ENCODE measurements at places on chromosomes 12 and 14.
A peak's percentile ranks its signal among the peaks of the same experiment; 100 is the strongest.

DNA sequence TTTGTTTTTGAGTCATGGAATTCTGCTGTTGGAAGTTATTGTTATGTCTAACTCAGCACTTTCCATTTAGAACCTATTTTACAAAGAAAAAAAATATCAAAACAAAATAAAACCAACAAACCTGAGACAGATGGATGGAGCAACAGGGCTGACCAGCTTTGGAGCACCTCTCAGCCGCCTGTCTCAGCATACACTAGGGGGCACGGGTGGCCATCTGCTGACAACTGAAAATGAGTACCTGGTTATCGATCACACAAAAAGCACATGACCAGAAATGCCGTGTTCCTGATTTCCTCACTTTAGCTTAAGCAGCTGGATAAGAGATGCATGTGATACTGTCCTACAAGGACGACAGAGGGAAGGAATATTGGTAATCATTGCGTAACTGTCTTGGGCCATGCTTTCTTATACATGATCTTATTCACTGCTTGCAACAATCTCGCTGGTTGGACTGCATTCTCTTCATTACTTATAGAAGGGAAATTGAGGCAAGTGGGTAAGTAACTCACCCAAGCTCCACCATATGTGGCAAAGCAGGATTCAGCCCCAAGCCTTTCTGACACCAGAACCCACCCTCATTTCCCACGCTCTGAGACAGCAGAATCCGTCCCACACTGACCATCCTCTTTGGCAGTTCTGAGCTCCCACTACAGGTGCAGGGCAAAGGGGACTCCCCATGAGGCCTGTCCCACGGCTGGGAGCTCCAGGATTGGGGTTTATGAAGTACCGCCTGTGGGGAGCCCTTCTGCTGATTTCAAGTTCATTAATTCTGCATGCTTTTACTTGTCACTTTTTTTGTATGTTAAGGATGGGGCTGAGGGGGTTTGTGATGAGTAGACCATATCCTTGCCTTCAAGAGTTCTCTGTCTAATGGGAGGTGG, 43.5 kb downstream of the C14orf132 start:
- DNase-seq: no peak

- DNase-seq: no peak
These were observed 51.1 kb downstream of the GTF2A1 start for GRCh38 chr14:81169711-81170103.

GRCh38 chr12:4256043-4256826, 17.3 kb upstream of the CCND2 start:
- DNase-seq: no peak

GRCh38 chr12:60992087-60992486, 1268.1 kb upstream of the USP15 start:
- DNase-seq: no peak

DNA sequence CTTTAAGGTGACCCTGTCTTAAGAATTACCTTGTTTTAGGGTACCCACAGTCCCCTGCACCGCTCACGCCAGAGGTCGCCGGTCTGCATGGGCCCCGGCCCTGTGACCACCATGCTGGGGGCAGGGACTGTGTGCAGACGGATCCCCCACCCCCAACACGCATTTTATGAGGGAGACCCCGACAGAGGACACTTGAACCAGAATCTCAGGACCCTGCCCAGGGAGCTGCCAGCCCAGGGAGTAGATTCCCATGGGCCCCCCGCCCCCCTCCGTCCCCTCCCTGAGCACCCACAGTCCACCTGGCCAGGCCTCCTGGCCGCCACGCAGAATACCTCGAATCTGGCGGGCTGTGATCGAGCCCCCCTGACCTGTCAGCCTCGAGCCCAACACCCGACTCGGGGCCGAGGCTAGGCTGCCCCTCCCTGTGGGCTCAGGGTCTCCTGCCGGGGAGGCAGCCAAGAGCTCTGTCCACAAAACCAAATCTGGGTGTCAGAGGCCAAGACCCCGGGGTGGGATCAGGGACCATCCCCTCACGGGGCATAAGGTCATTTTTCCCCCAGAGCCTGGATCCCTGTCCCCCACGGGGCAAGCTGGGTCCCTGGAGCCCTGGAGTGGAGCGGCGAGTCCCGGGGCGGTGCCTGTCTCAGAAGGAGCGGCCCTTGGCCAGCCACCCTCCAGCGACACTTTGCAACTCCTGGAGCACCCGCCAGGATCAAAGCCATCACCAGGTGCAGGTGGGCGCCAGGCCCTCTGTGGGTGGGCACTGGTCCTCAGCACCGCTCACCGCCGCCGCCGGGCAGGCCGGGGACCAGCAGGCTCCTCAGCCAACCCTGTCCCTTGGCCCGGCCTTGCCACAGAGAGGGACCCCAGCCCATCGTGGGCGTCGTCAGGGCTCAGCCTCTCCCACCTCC, 155.8 kb upstream of the PKP2 start:
- no peak for DNase-seq

DNA sequence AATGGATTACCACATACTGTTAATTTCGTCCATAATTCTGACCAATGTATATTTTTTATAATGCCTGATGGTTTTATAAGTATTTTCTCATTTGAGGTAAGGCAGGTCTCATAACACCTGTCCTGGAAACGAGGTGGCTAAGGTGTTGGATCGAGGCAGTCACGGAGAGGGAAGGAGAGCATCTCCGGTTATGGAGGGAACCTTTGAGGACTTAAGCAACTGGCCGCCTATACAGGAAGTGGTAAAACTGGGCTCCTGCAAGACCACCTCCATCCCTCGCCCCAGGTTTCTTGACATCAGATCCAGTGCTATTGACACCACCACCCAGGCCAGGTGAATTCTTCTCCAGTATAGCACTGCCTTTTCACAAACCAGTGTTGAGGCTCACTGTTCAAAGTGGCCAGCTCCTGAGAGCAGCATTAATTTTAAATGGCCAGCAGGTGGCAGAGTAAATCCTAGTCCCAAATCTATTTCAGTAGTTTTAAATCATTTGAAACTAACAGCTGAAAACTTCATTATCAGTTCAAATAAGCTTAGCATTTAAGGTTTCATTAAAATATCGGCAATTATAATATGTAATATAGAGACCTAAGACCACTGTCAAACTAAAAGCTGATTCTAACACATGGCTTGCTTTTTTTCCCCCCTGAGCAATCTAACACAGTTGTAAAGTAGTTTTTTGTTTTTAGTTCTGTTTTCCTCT, 100.8 kb downstream of the PPM1A start:
- peak; percentile 24 for DNase-seq

DNA sequence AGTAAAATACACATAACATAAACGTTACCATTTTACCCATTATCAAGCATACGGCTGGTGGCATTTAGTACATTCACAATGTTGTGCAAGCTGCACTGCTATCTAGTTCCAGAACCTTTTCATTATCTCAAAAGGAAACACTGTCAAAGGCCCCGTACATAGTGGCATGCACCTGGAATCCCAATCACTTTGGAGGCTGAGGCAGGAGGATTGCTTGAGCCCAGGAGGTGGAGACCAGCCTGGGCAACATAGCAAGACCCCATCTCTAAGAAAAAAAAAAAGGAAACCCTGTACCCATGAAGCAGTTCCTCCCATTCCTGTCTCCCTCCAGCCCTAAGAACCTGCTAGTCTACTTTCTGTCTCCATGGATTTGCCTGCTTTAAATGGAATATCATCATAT, 7.4 kb upstream of the HVCN1 start:
- DNase-seq: no peak

GRCh38 chr14:91946622-91947474, 646 bp downstream of the FBLN5 start:
- no peak for DNase-seq

DNA sequence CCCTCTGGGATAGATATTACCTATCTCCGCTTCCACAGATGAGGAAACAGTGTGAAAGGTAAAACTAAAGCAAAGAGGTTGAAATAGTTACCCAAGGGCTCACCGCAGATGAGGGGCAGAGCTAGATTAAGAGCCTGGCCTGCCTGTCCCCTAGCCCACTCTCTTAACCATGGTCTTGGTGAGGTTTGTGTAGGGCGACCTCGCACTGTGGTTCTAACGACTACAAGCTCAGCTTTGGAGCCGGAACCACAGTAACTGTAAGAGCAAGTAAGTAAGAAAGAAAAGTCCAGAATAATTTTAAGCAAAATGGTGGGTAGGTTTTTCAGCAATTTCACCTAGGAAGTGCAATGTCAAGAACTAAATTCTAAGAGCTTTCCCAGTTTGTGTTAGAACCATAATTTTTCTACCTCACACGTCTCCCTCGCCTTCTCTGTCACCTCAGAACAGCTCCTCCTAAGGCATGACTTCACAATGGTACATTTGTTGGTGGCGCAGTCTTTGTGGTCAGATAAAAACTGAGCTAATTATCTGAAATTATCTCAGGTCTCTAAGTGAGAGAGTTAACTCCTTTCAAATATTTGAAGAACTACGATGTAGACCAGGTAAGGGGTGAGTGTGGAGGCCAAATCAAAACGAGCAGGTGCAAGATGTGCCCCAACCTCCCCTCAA, 64.8 kb downstream of the DAD1 start:
- DNase-seq: no peak

- DNase-seq: peak; percentile 32
These were observed at the start of gene CKB for GRCh38 chr14:103522649-103523574. CKB (minus strand) TSS chr14:103522830; CDS start chr14:103522493, 337 bp downstream.

DNA sequence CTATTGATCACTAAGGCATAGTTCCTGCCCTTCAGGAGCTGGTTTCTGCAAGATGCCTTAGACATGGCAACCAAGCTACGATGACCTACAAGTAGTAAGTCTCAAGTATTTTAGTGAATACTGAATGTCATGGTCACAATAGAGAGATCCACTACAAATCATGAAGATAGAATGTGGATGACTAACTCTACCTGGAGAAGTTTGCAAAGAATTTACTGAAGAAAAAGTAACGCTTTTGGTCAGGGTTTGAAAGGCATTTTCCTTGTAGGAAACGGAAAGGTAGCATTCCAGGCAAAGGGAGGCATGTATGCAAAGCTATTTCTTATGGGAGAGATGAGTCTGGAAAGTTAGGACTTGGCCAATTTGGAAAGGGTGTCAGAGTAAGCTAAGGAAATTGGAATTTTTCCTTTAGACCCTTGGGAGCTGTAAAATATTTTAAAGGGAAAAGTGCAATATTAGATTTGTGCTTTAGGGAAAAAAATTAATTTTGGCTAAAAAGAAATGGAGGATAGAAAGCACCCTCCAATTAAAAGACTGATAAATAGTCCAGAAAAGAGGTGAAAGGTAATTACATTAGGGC, 377.5 kb downstream of the EGLN3 start:
- DNase-seq: no peak

DNA sequence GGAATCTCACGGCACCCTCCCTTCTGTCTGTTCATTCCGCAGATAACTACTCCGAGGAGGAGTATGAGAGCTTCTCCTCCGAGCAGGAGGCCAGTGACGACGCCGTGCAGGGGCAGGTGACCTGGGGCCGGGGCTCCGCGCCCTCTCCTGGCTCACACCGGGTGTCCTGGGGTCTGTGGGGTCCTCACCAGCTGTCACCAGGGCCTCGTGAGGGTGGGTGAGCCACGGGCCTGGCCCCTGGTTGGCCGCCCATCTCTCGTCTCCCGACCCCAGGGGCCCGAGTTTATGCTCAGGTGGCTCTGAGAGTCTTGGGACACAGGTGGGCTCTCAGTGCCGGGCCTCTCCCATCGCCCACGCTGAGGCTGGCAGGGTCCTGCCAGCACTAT, 30.3 kb upstream of the TEX22 start:
- no peak for DNase-seq

- no peak for DNase-seq
These were observed 229.4 kb upstream of the RGS6 start for GRCh38 chr14:71702786-71703185.

GRCh38 chr14:76490735-76491134, 114.8 kb downstream of the ESRRB start:
- no peak for DNase-seq

DNA sequence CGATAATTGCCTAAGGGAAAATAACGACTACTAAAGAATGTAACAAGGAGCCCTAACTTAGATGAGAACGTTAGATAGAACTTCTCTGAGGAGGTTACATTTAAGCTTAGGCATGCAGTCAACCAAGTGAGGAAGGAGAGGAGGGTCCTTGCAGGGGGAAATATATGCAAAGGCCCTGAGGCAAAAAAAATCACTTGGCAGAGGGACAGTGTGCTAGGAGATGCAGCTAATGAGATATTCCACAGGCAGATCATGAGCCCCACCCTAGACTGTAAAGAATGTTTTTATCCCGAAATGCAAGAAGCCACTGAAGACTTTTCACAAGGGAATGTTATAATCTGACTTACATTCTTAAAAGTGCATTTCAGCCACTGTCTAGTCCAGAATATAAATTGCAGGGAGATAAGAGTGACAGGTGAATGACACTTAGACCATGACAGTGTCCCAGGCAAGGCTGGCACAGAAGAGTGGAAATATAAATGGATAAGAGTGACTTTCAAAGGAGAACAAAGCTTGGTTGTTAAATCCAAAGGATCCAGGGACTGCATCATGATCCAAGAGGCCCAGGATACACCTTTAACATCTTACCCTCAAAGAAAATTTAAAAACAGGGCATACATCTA, 61.0 kb downstream of the PPM1H start:
- DNase-seq: no peak

Measured in NCI-H187 treated with DMSO at 0.1 percent for 48 hours (cell line).